HepG2 (cell line): ENCODE measurements at places on chromosomes 5 and 9.

DNA sequence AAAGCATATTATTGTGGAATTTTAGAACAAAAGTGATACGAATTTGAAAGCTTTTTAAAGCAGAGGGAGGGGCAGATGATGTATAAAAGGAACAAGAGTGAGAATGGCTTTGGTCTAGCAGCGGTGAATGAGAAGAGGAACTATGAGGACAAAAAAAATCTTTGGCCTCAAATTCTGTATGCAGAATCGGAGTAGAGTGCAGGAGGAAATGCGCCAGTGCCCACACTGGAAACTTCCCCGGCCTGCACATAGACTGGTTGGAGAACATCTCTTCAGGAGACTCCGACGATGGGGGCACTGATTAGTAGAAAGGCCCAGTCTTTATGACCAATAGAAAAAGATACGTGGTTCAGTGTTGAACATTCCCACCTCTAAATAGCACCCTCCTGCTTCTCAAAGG, 51.3 kb downstream of the SLC46A2 start:
- no peaks in the 10 kb centered on the region for H3K27me3 ChIP-seq
- H3K4me1 ChIP-seq, result peaks cover 34% of the 10 kb centered on the region
- no peak for DNase-seq
- no peak overlapping the region for H3K4me3 ChIP-seq
- peaks cover 16% of the 10 kb centered on the region; the same call in 2 of the 3 replicates for H3K36me3 ChIP-seq
- no peak overlapping the region for H3K27ac ChIP-seq

GRCh38 chr9:17878810-17879370, 300.0 kb downstream of the SH3GL2 start:
- no peaks in the 10 kb centered on the region for H3K27me3 ChIP-seq
- H3K27ac ChIP-seq, result no peak overlapping the region
- no peak overlapping the region for H3K4me3 ChIP-seq
- H3K4me1 ChIP-seq, result no peaks in the 10 kb centered on the region

- DNase-seq, result no peak
- no peaks in the 10 kb centered on the region for H3K36me3 ChIP-seq
- no peak overlapping the region for H3K27ac ChIP-seq
- H3K27me3 ChIP-seq, result no peaks in the 10 kb centered on the region
- H3K4me3 ChIP-seq, result no peak overlapping the region
Observed at GRCh38 chr5:142846406-142846805, 76.2 kb downstream of the ARHGAP26 start.

GRCh38 chr5:125486634-125487033, 740.2 kb upstream of the ZNF608 start:
- no peaks in the 10 kb centered on the region for H3K36me3 ChIP-seq
- H3K27me3 ChIP-seq, result no peaks in the 10 kb centered on the region
- H3K4me1 ChIP-seq, result no peaks in the 10 kb centered on the region
- DNase-seq, result no peak

GRCh38 chr5:14208071-14209021, 65.2 kb downstream of the TRIO start:
- H3K4me3 ChIP-seq, result peak overlapping the region; percentile 41
- H3K27ac ChIP-seq, result peak overlapping the region; percentile 76
- DNase-seq, result peak; percentile 91
- H3K27me3 ChIP-seq, result no peaks in the 10 kb centered on the region
- H3K36me3 ChIP-seq, result no peaks in the 10 kb centered on the region
- peaks cover 96% of the 10 kb centered on the region for H3K4me1 ChIP-seq

- no peaks in the 10 kb centered on the region for H3K36me3 ChIP-seq
- H3K4me3 ChIP-seq, result no peak overlapping the region
- H3K4me1 ChIP-seq, result peaks cover 36% of the 10 kb centered on the region
- no peaks in the 10 kb centered on the region for H3K27me3 ChIP-seq
Observed at GRCh38 chr5:140168371-140168770, 6.6 kb upstream of the CYSTM1 start.

DNA sequence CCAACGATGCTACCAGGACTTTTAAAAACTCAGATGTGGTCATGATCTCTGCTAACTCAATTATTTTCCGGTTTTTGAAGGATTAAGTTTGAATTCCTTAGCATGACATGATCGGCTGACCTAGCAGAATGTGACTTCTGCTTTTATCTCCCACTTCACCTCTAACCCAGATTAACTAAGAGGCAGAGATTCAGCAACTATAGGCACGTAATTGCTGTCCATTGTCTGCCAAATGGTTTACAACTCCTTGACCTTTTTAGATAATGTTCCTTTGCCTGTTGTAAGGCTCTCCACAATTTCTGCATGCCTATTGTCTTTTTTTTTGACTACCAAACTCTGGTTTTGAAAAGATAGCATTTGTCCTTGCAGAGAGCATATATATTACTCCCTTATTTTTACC, 268.2 kb downstream of the BRINP1 start:
- no peak overlapping the region for H3K27ac ChIP-seq
- no peaks in the 10 kb centered on the region for H3K4me1 ChIP-seq
- no peak overlapping the region for H3K4me3 ChIP-seq
- DNase-seq, result no peak
- no peaks in the 10 kb centered on the region for H3K27me3 ChIP-seq

DNA sequence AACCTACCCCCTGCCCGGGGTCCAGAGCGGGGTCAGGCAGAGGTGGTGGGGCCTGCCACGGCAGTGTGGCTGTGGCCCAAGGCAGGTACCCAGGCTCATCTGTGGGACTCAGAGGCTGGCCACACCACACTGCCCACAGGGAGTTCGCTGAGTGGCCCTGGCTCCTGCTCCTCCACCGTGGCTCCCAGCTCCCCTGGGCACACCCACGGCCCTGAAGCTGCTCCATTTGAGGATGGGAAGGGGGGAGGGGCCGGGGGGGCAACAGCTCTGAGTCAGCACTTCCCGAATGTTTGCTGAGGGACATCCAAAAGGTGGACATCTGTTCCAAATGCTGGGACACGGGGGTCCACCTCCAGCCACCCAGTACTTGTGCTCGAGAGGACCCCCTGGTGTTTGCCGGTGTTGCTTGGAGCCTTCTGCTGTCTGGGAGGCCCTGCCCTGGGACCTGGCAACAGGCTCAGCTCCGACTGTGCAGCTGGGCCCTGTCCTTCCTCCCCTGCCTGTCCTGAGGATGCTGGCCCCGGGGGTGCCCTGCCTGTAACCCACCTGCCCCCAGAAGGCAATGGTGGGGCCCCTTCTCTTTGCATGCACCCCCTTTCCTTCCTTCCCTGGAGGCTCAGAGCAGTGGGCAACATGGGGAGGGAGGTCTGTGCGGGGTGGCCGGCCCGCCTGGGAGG, 2.5 kb upstream of the NRARP start:
- H3K4me3 ChIP-seq, result no peak overlapping the region
- H3K36me3 ChIP-seq, result no peaks in the 10 kb centered on the region
- no peak overlapping the region for H3K27ac ChIP-seq
- H3K27me3 ChIP-seq, result peaks cover 72% of the 10 kb centered on the region
- H3K4me1 ChIP-seq, result peaks cover 61% of the 10 kb centered on the region
